ENCODE measurements at places on chromosomes 6 and 20. TPM values are rescaled to one million over a fixed set of nuclear protein-coding genes. Genes with fewer than 3 reads are reported as not detected.

- H3K4me3 ChIP-seq, result no peak overlapping the region
- H3K36me3 ChIP-seq, result no peaks in the 10 kb centered on the region
- no peaks in the 10 kb centered on the region for H3K27me3 ChIP-seq
- H3K4me1 ChIP-seq, result no peaks in the 10 kb centered on the region
These were observed 69.6 kb upstream of the ADGRF1 start for GRCh38 chr6:47111685-47112084.

- H3K4me3 ChIP-seq, result no peak overlapping the region
- H3K36me3 ChIP-seq, result no peaks in the 10 kb centered on the region
- H3K4me1 ChIP-seq, result no peaks in the 10 kb centered on the region
- H3K27me3 ChIP-seq, result no peaks in the 10 kb centered on the region
These were observed 71.4 kb downstream of the LRRC1 start for GRCh38 chr6:53866226-53866625.

- no peak overlapping the region for H3K27ac ChIP-seq
- H3K4me3 ChIP-seq, result no peak overlapping the region
- no peaks in the 10 kb centered on the region for H3K36me3 ChIP-seq
- H3K4me1 ChIP-seq, result no peaks in the 10 kb centered on the region
- DNase-seq, result peak; percentile 54
- H3K27me3 ChIP-seq, result no peaks in the 10 kb centered on the region
These were observed 27.5 kb upstream of the BCLAF1 start for GRCh38 chr6:136317021-136317694.

DNA sequence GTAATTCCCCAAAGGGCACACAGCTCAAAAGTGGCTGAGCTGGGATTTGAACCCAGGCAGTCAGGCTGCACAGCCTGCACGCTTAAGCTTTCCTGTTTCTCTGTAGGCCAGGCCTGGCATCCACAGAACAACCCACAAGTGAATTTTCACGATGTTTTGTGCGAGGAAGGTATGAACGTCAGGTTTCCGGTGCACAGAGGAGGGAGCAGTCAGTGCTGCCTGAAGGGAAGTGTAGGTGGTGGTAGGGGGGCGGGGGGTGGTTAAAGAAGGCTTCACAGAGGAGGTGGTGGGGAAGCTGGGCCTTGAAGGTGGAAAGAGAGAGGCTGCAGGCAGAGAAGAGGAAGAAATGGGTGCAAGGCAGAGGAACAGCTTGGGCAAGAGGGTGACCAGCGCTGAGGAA, 14.1 kb downstream of the KCNB1 start:
- H3K27ac ChIP-seq, result no peak overlapping the region
- no peak for DNase-seq
- H3K4me3 ChIP-seq, result no peak overlapping the region
- H3K27me3 ChIP-seq, result no peaks in the 10 kb centered on the region

DNA sequence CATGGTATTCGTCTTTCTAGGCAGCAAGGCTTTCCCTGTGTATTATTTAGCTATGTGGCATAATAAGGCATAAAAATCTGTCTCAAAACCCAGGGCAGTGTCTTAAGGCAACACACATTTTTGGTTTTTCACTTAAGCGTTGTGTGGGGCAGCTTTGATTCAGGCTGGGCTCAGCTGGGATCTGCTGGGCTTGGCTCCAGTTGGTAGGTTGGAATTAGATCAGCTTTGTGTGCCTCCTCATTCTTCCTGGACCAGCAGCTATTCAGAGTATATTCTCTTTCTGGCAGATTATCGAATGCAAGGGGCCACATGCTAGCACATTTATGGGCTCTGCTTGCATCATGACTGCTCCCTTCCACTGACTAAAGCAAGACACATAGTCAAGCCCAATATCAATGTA, 487.9 kb downstream of the RFPL4B start:
- no peaks in the 10 kb centered on the region for H3K36me3 ChIP-seq
- H3K27me3 ChIP-seq, result no peaks in the 10 kb centered on the region
- DNase-seq, result no peak
- no peak overlapping the region for H3K27ac ChIP-seq
- H3K4me3 ChIP-seq, result no peak overlapping the region

DNA sequence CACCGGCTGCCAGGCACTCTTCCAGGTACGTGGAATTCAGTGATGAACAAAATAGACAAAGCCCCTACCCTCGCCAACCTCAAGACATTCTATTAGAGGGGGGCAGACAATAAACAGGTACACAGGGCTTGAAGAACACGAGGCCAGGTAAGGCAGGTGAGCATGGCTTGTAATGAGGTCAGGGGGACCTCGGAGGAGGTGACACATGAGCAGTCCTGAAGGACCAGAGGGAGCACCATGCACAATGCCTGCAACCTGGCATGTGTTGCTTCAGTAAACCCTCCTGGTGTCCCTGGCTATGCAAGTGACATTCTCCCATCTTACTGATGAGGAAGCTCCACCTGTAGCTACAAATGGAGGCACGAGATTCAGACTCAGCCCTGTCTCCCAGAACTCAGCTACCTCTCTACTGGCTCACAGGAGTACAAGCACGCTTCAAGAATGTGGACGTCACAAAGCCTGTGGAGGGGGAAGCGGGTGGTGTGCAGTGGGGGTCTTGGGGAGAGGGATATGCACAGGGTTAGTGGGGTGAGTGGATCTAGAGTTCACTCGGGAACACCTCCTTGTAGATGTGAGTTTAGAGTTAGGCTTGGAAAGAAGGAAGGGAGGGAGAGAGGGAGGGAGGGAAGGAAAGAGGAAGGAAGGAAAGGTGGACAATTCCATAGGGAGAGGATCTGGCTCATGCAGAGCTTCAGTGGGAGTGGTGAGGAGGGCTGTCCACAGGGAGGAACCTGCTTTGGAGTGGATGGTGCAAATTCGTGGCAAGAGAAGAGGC, 7.6 kb upstream of the MAPK13 start:
- H3K27me3 ChIP-seq, result no peaks in the 10 kb centered on the region
- H3K4me3 ChIP-seq, result no peak overlapping the region
- H3K27ac ChIP-seq, result peak overlapping the region; percentile 66
- H3K4me1 ChIP-seq, result peaks cover 25% of the 10 kb centered on the region
- no peaks in the 10 kb centered on the region for H3K36me3 ChIP-seq
- DNase-seq, result peak; percentile 19

Gene TSPO2
- not detected for total RNA-seq

Gene JPH2
- 2.4 TPM for total RNA-seq

- H3K36me3 ChIP-seq, result no peaks in the 10 kb centered on the region
- peaks cover 23% of the 10 kb centered on the region for H3K4me1 ChIP-seq
- peak overlapping the region; percentile 36 for H3K27ac ChIP-seq
- no peaks in the 10 kb centered on the region for H3K27me3 ChIP-seq
These were observed 29.9 kb downstream of the SGK1 start for GRCh38 chr6:134287859-134288537.

DNA sequence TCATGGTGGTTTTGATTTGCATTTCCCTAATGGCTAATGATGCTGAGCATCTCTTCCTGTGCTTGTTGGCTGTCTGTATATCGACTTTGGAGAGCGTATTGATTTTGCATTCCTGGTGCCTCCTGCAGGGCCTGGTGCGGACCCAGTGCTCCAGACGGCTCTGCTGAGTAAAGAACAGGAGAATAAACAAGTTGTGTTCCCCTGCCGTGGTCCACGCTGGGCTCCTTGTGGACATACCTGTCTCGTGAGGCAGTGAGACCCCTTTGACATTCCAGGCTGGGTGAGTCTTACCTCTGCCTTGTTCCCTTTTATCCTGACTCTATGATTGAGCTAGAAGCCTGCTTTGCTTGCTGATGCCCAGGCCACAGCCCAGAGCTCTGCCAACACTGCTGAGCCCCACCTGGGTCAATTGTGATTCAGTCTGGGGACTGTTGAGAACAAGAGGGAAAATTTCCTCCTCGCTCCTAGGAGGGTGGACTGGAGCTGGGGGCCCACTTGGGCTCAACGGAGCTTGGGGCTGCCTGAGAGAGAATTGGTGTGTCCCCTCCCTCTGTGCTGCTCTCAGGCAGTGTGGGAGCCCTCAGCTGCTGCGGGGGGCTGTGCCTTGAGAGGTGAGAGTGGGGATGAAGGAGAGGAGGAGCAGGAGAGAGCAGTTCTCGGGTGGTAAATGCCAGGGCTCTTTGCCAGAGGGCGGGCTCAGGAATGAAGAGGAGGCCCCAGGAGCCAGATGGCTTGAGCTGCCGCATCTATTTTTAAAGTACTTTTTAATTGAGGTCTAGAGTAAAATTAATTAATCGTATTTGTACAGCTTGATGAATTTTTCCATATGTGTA, 43.7 kb upstream of the PMEPA1 start:
- peaks cover 5% of the 10 kb centered on the region for H3K27me3 ChIP-seq
- H3K27ac ChIP-seq, result no peak overlapping the region
- DNase-seq, result no peak

DNA sequence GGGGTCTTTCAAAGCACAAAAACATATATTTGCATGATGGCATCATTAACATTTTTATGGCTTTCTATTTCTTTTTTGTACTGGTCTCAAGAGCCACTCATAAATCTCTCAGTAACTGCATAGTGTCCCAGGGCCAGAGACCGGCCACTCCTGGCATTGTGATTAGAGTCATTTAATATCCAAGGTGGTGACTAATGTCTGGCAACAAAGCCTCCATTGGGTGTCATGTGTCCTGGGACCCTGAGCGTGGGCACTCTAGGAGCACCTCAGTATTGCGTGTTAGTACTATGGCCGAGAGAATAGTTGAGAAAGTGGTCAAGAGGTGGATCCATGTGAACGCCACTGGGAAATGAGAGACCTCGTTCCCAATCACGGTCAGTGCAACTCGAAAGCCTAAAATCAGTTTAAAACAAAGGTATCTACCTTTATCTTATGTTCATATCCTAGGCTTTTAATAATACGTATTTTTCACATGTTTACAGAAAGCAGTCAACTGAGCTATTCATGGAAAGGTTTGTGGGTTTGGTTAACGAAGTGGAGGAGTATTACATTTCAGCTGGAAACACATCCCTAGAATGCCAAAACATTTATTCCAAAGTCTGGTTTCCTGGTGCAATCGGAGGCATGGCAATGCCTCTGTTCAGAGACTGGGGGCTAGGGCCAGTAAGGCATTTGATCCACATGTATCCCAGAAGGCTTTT, 2.7 kb upstream of the ESR1 start:
- H3K4me1 ChIP-seq, result peaks cover 14% of the 10 kb centered on the region
- no peak for DNase-seq
- H3K27me3 ChIP-seq, result peaks cover 16% of the 10 kb centered on the region
- H3K4me3 ChIP-seq, result no peak overlapping the region
- H3K36me3 ChIP-seq, result no peaks in the 10 kb centered on the region

Gene KHDC1L
- total RNA-seq, result not detected

Gene VNN1
- 2.7 TPM for total RNA-seq

- no peak for DNase-seq
- H3K4me3 ChIP-seq, result no peak overlapping the region
- peak overlapping the region; percentile 23 for H3K27ac ChIP-seq
- H3K36me3 ChIP-seq, result no peaks in the 10 kb centered on the region
These were observed 181.9 kb upstream of the CCN2 start for GRCh38 chr6:132132924-132133639.

- no peak overlapping the region for H3K4me3 ChIP-seq
- DNase-seq, result no peak
- H3K27ac ChIP-seq, result no peak overlapping the region
- H3K36me3 ChIP-seq, result no peaks in the 10 kb centered on the region
These were observed 114.4 kb upstream of the COL21A1 start for GRCh38 chr6:56361812-56362211.

DNA sequence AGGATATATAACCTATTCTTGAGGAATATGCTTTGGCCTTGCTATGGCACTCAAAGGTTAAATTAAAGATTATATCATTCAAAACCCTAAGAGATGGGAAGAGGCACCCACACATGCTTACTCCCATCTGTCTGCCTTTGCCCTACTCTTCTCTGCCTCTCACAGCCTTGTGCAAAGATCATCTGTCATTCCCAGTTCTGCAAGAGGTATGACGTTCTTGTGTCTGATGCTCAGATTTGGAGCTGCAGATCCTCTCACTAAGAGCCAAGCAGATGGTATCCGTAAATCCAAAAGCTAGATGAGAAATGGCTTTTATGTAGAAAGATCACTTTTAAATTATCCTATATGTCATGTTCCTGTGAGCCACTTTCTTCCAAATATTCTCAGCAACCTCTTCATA, 112.0 kb downstream of the GPR63 start:
- H3K36me3 ChIP-seq, result no peaks in the 10 kb centered on the region
- H3K4me1 ChIP-seq, result no peaks in the 10 kb centered on the region
- no peak for DNase-seq
- no peak overlapping the region for H3K27ac ChIP-seq
- H3K4me3 ChIP-seq, result no peak overlapping the region
- no peaks in the 10 kb centered on the region for H3K27me3 ChIP-seq

Gene GHRH
- total RNA-seq, result not detected

DNA sequence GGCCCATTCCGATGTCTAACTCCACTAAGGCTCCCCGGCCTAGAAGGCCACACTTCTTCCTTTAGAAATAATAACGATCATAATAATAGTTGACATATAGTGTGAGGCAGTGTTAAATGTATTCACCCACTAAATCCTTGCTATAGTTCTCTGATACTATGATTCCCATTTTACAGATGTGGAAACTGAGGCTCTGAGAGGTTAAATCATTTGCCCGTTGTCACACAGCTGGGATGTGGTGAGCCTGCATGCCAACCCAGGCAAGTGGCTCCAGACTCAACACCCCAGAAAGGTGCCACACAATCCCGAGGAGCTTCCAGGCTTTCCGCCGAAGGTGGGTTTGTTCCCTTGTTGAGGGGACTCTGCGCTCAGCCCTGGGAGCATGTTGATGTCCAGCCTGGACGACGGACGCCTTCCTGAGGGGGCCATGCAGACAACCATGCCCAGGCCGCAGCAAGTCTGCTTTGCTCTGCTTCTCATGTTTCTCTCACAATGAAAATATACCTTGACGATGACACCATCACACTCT, 104.6 kb upstream of the CDYL start:
- H3K27me3 ChIP-seq, result no peaks in the 10 kb centered on the region
- no peaks in the 10 kb centered on the region for H3K4me1 ChIP-seq
- H3K4me3 ChIP-seq, result no peak overlapping the region
- no peak for DNase-seq

GRCh38 chr6:10977231-10977968, 66.7 kb downstream of the ELOVL2 start:
- DNase-seq, result no peak
- no peak overlapping the region for H3K4me3 ChIP-seq
- H3K27ac ChIP-seq, result no peak overlapping the region
- H3K4me1 ChIP-seq, result no peaks in the 10 kb centered on the region

Gene E2F3
- total RNA-seq, result 7.7 TPM

- peaks cover under 1% of the 10 kb centered on the region for H3K4me1 ChIP-seq
- no peaks in the 10 kb centered on the region for H3K27me3 ChIP-seq
- no peak overlapping the region for H3K4me3 ChIP-seq
- no peaks in the 10 kb centered on the region for H3K36me3 ChIP-seq
These were observed 230.7 kb upstream of the MARCKS start for GRCh38 chr6:113626475-113626874.

- DNase-seq, result no peak
- peaks cover 17% of the 10 kb centered on the region for H3K4me1 ChIP-seq
- no peak overlapping the region for H3K4me3 ChIP-seq
- no peaks in the 10 kb centered on the region for H3K27me3 ChIP-seq
- H3K36me3 ChIP-seq, result no peaks in the 10 kb centered on the region
- H3K27ac ChIP-seq, result no peak overlapping the region
These were observed 38.3 kb upstream of the LTV1 start for GRCh38 chr6:143804835-143805239.

- no peak for DNase-seq
- no peaks in the 10 kb centered on the region for H3K36me3 ChIP-seq
- H3K27me3 ChIP-seq, result no peaks in the 10 kb centered on the region
- no peak overlapping the region for H3K4me3 ChIP-seq
These were observed 6.0 kb downstream of the ASF1A start for GRCh38 chr6:118899948-118900347.

Gene NT5E
- total RNA-seq, result 11.5 TPM

- H3K36me3 ChIP-seq, result no peaks in the 10 kb centered on the region
- H3K27ac ChIP-seq, result no peak overlapping the region
- DNase-seq, result no peak
- no peaks in the 10 kb centered on the region for H3K27me3 ChIP-seq
- no peak overlapping the region for H3K4me3 ChIP-seq
- no peaks in the 10 kb centered on the region for H3K4me1 ChIP-seq
These were observed 18.3 kb downstream of the CHRNA4 start for GRCh38 chr20:63342561-63343459.

All from adrenal gland (tissue), 19 donors.